NCI-H1092 treated with DMSO at 0.1 percent for 48 hours (cell line): ENCODE measurements at places on chromosomes 4 and X.

- peak; percentile 4 for DNase-seq
These were observed 16.6 kb downstream of the SOWAHB start for GRCh38 chr4:76881375-76881774.

DNA sequence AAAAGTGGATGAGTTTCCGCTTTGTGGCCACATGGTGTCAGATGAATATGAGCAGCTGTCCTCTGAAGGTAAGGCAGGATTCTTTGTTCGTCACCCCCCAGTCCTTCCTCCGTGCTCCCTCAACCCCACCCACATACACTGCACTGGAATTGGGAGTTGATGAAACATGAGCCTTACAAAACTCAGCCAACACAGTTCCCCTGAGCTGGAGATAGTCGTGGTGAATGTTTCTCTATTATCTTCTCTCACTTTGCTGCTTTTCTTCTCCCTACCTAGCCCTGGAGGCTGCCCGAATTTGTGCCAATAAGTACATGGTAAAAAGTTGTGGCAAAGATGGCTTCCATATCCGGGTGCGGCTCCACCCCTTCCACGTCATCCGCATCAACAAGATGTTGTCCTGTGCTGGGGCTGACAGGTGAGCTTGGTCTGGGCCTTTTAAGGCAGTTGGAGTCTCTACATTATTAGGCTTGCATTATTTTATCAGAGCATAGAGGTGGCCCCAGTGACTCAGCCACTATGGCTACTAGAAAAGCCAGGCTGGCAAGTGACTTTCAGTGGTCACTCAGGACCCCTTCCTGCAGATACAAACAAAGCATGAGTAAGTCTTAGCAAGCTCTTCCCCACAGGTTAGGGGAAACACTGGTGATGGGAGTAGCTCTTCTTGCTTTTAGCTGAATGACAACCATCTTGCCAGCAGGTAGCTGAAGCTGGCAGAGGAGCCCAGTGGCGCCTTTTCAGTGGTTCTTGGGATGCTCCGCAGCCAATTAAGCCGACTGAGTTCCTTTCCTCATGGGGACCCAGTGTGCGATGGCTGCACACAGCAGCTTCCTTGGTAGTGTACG, 1.6 kb downstream of the RPL10 start:
- no peak for DNase-seq

GRCh38 chrX:151825007-151825406, 87.7 kb upstream of the MAGEA4 start:
- DNase-seq: no peak

- no peak for DNase-seq
These were observed 49.7 kb downstream of the NELFA start for GRCh38 chr4:1959104-1959384.

DNA sequence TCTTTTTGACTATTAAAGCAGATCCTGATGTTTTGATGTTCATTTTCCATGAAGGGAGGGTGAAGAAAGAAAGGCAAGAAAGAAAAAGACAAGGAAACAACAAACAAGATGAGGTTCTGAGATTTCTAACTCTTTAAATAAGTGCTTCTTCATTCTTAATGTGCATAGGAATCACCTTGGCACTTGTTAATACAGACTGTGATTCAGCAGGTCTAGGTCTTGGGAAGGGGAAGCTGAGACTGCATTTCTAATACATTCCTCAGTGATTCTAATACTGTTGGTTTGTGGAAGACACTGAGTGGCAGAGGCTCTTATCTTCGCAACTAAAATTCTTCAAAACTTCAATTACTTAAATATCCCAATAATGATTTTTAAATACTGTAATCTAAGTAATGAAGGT, 95.2 kb upstream of the NAP1L5 start:
- DNase-seq: no peak

GRCh38 chrX:106457802-106458201, 154.0 kb upstream of the RADX start:
- DNase-seq: no peak

DNA sequence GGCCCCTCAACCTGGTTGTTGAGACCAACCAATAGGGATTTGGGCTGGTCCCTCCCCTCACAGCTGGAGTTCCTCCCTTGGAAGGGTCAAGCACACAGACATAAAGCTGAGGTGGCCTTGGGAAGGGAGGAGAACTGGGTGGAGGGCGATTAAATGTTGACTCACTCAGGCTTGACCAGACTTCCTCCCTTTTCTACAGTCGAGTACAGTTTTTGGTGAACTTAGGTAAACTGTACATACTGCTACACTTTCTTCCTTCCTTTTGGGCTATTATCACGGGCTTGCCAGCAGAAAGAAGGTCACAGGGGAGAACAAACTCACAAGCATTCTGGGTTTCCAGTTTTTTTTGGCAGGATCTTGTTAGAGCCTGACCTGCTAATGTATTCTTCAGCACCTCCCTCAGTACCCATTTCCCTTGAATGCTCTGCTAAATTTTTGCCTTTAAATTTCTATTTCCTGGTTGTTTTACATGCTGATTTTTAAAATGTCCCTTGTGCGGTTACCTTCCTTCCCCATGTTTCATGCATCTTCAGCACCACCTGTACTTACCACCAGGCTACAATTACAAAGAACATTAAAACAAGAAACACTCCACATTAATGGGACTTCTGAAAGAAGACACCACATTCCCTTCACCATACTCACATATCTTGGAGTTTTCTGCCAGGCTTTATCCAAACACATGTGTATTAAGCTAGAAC, 135.2 kb upstream of the RASGEF1B start:
- DNase-seq: no peak

DNA sequence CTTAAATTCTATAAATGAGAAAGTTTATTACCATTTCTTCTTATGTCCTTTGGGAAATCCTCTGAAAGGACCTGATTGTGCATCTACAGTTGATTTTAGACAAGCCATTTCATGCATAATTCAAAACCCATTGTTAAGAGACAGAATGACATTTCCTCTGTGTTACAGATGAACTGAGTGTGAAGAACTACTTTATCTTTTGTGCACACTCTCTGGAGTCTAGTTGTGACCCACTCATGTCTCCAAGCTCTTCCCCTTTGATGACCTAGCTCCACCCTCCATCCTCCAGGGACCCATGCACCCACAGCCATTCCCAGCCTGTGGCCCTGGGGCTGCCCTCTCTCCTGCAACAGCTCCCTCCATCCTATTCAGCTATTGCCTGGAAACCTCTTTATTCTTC, 57.5 kb upstream of the BMPR1B start:
- no peak for DNase-seq

- DNase-seq: no peak
These were observed 301.4 kb upstream of the AADAT start for GRCh38 chr4:170391066-170391740.

- DNase-seq: no peak
These were observed 36.8 kb downstream of the TSC22D3 start for GRCh38 chrX:107738768-107739167.

DNA sequence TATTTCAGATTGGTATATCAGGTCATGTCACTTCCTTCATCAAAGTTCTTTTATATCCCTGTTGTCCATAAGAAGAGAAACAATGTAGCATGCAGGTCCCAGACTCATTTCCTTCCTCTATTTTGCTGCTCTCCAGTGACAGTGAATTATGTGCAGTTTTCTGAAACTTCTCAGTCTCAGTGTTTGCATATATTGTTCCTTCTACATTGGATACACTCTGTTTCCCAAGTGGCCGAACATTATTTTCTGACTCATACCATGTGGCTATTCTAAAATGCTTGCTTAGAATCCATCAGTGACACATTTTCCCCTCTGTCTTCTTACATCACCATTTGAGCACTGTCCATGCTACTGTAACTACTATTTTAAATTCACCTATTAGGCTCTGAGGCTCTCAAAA, 305.7 kb downstream of the PDHA2 start:
- no peak for DNase-seq

DNA sequence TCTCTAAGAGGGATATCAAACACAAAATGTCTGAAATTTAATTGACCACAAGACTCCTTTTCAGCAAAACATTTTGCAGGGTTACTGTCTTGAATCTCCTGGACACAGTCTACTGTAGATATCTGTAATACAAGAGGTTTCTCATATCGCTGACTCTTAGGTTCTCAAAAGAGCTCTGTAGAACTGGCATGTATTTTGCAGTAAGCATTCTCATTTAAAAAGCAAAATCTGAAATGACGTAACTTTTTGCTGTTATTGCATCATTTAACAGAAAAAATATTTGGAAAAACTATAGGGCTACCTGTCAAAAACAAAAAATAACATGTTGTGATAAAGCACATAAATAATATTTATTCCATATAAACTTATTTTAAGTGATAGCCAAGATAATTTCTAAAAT, 114.2 kb downstream of the CDS1 start:
- DNase-seq: no peak

- DNase-seq: peak; percentile 54
These were observed 183.7 kb downstream of the EVC2 start for GRCh38 chr4:5524446-5525299.

- DNase-seq: no peak
These were observed 71.6 kb downstream of the FAM53A start for GRCh38 chr4:1612278-1613098.

DNA sequence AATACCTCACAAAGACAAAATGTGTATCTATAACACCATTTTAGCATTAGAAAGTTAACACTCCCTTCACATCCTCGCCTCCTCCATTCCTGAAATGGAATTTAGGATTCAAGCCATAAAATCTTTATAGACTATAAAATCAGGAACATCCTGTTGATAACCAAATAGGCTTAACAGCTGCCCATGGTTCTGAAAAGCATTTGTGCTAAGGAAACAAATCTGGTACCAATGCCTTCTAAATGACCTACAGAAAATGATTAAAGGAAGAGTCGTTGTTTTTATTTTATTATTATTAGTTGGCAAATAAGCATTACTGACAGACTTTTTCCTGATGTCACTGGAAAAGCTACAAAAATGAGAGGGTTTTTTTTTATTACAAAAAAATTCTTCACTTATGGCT, 79.8 kb downstream of the PAPSS1 start:
- DNase-seq: no peak

DNA sequence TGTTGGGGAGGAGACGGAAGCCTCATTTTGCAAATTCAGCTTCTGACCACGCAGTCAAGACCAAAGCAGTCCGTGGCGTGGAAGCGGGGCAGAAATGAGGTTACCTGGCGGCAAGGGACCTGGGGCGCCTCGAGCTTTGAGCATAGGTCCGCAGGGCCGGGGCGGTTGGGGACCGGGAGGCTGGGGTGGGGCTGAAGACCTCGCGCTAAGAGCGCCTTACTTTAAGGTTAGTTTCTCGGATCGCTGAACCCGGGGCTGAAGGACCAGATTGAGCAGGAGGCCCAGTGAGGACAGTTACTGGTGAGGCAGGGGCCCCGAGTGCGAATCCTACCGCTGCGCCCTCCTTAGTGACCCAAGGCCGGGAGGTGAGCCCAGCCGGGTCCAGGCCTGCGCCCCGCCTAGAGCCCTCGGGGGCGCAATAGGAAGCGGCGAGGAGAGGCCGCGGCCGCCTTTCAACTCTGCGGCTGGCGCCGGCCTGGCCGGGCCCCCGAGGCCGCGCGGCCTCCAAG, 7.5 kb downstream of the MSX1 start:
- DNase-seq: no peak

DNA sequence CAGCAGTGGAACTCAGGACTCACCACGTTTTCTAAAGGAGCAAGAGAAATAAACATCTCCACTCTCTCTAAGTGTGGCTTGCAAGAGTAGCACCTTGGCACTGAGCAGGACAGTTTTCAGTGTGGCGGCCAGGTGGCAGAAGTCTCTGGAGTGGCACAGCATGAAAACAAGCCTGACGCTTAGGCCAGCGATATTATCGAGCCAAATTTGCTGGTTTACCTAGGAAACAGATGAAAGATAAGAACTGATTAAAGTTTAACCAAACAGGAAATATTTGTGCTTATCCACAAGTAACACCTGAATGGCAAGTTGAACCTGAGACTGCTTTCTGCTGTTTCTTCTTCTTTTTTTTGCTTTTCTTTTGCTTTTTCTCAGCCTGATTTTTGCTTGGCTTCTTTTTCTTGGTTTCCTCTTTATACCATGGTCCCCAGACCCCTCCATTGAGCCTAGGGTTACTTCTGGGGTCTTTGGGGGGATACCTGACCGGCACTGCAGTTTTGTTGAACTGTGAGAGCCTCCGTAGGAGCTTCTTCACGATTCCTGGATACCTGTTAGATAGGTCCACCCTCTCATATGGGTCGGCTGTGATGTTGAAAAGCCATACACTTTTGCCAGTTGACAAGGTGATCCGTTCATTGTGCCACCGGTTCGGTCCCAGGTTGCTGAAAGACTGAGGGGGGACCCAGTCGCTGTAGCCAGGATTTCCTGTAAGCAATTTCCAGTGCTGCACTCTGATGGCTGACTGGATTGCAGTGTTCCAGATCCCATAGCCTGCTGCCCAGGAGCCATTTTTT, 77.3 kb downstream of the ARSJ start:
- DNase-seq: peak; percentile 24

GRCh38 chrX:16873106-16873505, 2.9 kb upstream of the RBBP7 start:
- DNase-seq: no peak

GRCh38 chr4:22921936-22922335, 229.2 kb downstream of the GBA3 start:
- no peak for DNase-seq

GRCh38 chrX:108412783-108413182, 25.4 kb downstream of the COL4A6 start:
- no peak for DNase-seq

GRCh38 chrX:23557070-23557469, 110.2 kb upstream of the PRDX4 start:
- DNase-seq: no peak
